SHP77 treated with DMSO at 0.1 percent for 48 hours (cell line): ENCODE measurements at places on chromosomes 2 and 18.

DNA sequence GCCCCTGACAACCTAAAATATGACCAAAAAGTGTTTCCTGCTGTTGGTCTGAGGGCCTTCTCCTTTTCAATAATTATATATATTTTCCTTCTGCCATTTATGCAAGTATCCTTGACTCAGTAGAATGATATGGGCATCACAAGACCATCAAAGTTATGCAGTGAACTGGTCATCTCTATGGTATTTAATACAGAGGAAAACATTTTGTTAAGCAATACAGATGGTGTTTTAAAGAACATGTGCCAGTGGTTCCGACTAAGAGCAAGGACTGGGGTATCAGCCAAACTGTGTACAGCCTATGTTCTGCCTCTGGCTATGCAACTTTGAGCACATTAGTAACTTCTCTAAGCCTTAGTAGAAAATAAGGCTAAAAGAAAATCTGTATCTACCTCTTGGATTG is 179.0 kb downstream of the TRABD2A start:
- DNase-seq: no peak

DNA sequence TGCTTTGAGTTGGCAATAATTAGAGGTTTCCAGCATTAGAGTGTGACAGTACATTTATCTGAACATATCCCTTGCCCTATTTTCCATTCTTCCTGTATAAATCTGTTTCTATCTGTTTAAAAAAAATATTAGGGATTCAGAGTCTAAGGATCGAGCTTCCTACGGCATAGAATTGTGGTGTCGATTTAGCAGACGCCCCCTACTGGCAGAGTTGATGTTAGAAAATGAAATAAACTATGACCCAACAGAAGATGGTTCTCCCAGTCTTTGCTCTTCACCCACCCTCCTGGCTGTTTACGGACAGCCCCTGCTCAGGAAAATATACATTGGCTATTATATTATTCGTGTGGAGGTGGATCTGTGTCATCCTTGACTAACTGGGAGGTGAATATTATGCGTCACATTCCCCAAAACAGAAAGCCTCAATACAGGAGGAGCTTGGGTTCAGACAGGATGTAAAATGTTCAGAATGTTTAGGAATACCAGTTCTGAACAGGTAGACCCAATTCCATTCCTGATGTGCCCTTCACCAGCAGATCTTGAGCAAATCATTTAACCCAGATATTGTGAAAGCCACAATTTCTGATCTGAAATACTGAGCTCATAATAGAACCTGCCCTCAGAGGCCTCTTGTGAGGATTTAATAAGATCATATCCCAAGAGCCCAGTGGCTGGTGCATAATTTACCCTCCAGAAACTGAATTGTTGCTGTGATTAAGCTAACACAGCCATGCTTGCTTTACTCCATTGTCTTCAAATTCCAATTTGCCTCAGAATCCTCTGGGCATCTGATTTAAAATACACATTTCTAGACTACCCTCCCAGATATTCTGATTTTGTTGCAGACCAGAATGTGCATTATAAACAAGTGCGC is 10.8 kb upstream of the ERMN start:
- DNase-seq: no peak

DNA sequence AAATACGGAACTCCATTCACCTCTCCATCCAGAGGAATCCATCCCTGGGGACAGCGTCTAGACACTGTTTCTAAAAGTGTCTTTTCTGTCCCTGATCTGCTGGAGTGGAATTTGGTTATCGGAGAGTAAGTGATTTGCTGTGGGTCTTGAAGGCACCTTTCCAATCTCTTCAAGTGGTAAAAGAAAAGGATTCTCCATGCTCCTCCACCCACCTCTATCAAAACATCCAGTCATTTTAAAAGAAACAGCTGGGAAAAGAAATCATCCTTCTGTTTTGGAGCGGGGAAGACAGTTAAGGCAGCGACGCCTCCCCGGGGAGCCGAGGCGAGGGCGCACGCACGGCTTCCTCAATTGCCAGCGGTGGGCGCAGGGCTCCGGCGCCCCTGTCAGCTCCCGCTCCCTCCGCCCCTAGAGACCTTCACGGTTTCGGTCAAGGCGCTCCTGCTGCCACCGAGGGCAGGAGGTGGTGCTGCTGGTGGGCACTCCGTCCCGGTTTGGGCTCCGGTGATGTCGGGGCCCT is 547 bp downstream of the SLC35F5 start:
- peak; percentile 2 for DNase-seq

- no peak for DNase-seq
These were observed 175.8 kb downstream of the SRBD1 start for GRCh38 chr2:45435316-45435715.

DNA sequence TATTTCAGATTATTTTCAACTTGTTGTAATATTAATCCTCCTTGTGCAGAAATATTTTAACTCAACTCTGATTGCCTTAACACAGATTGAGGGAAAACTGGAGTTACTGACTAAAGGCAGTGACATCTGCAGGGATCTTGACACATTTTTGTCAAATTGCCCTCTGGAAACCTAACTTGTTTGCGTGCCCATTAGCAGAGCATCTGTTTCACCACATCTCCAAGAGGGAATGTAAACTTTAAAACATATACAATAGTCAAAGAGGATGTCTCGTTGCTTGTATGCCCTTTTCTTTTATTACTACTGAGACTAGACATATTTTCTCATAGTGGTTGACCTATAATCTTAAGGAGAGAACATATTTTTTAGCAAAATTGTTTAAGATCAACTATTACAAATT is 14.2 kb downstream of the INPP1 start:
- no peak for DNase-seq

DNA sequence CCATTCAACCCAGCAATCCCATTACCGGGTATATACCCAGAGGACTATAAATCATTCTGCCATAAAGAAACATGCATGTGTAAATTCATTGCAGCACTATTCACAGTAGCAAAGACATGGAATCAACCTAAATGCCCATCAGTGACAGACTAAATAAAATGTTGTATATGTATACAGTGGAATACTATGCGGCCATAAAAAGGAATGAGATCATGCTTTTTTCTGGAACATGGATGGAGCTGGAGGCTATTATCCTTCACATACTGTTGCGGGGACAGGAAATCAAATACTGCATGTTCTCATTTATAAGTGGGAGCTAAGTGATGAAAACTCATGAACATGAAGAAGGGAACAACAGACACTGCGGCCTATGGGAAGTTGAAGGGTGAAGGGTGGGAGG is 65.1 kb downstream of the EHBP1 start:
- no peak for DNase-seq

GRCh38 chr2:234863043-234863934 is 88.5 kb upstream of the SH3BP4 start:
- peak; percentile 19 for DNase-seq

DNA sequence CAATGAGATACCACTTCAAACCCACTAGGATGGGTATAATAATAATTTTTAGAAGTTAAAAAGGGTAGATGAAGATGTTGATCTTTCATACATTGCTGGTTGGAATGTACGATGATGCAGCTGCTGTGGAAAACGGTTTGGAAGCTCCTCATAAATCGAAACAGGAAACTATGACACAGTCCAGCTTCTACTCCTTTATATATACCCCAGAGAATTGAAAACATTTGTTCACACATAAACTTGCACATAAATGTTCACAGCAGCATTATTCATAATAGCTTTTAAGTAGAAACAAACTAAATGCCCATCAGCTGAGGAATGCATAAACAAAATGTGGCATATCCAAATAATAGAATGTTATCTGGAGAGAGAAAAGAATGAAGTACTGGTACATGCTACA is 95.0 kb downstream of the STRADB start:
- DNase-seq: no peak

DNA sequence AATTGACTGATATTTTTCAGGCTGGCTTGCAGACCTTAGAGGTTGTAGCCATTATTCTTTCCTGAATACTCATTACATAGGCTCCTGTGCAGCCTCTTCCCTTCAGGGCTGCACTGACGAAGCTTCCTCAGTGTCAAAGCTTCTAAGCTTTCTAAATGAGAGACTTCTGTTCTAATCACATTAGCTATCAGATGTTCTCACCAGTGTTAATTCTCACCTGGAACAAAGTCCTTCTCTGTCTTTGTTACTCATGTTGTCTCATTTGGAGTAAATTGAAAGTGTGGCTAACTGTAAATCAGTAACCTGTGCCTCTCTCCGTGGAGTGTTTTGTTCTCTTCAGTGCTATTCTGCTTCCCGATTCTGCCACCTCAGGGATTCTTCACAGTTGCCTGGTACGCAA is 76.9 kb downstream of the MC4R start:
- no peak for DNase-seq

- DNase-seq: no peak
These were observed 366.9 kb downstream of the CMPK2 start for GRCh38 chr2:6498841-6499240.

GRCh38 chr2:3505771-3506170 is 13.6 kb downstream of the ADI1 start:
- DNase-seq: no peak

DNA sequence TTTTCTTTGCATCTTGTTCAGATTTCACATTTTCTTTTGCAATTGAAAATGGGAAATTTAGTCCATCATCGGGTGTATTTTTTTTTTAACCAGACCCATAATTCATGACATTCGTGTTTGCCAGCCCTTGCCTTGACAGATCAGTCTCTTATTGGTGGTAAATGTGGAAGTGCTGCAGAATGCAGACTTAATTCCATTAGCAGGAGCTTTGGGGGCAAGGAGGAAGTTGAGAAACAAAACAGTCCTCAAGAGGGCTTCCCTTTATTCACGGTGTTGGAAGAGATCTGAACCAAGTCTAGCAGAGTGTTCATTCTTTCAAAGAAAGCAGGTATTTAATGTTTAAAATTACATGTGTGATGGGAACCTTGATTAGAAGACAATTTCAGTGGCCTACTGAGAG is 16.6 kb upstream of the RPE start:
- no peak for DNase-seq

DNA sequence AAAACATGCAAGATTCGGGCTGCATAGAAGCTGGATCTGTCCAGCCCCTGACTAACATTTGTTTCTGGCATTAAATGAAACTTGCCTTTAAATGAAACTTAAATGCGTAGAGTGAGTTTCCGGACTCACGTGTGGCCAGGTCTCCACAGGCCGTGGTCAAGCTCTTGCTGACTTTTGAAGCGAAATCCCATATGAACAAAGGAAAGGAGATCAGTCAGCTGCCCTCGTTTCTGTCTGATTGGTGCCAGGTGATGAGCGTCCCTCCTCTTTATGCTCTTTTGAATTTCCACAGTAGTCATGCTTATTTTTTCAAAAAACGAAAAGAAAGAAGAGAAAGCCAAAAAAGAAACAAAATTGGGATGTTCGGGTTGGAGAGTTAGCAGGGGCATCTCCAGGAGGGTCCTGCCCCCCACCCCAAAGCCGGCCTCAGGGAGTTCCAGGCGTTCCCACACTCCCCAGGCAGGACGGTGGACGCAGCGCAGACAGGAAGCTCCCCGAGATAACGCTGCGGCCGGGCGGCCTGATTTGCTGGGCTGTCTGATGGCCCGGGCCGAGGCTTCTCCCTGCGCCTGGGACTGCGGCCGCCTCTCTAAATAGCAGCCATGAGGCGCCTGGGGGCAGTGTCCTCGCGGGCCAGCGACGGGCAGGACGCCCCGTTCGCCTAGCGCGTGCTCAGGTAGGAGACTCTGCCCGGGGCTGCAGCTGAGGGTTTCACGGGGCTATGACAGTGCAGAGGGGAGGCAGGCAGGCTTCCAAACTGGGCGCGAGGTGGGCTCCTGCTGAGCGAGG is at the start of gene COLEC11:
TSS of gene COLEC11 (plus strand) at position 620 of the 789 bp plus-strand sequence. CDS start 9,229 bp downstream, outside the sequence.
- DNase-seq: no peak

DNA sequence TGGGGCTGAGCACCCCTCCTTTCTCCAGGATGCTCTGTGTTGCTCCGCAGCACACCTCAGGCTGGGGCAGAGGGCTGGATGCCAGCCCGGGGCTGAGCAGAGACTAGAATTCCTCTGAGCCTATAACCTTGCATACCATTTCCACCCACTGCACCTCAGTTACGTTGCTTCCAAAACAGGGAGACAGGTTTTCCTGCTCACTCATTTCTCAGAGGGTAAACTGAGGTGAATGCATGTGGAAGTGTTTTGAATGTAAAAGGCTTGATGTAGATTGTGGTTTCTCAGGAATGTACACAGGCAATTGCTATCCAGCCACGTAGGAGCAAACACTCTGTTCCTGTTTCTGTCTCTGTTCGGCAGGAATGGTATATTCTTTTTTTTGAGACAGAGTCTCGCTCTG is 45.3 kb downstream of the EDAR start:
- no peak for DNase-seq

- DNase-seq: no peak
These were observed 14.7 kb downstream of the CASP8 start for GRCh38 chr2:201275069-201275468.

- no peak for DNase-seq
These were observed 6.9 kb upstream of the ANXA4 start for GRCh38 chr2:69734854-69735544.

DNA sequence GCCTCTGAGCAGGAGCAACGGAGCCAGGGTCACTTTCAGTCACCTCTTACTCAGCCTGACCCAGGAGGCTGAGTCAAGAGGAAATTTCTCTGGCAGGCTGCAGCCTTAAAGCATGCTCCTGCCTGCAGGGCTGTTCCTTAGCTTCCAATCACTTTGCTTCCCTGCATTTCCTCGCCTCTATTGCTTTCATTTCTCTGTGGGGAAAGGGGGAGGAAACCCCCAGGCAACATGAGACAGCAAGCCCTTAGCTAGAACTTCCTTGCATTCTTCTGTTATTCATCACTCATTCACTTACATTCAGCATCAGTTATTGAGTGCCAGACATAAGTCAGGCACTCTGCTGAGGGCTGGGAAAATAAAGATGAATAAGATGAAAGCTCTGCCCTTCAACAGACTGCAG is 13.0 kb downstream of the XDH start:
- no peak for DNase-seq
